Naive thymus-derived CD8-positive, alpha-beta T cell (primary cell): ENCODE measurements at places on chromosomes 16 and 17. TPM values are rescaled to one million over a fixed set of nuclear protein-coding genes. Genes with fewer than 3 reads are reported as not detected.

The CCL1 gene
- not detected for total RNA-seq

The ADCY9 gene
- 6.2 TPM for total RNA-seq

The HIGD1B gene
- total RNA-seq: not detected

The FOXN1 gene
- total RNA-seq: not detected

The KRTAP9-2 gene
- not detected for total RNA-seq

The HYDIN gene
- total RNA-seq: not detected

The UBTF gene
- total RNA-seq: 348 TPM

The WFDC1 gene
- not detected for total RNA-seq

The KRTAP9-4 gene
- total RNA-seq: not detected

The CD7 gene
- total RNA-seq: 67.8 TPM

The NUP85 gene
- 155 TPM for total RNA-seq

The HBQ1 gene
- total RNA-seq: not detected

The ZFPM1 gene
- total RNA-seq: 10.8 TPM

The NOD2 gene
- total RNA-seq: 0.49 TPM

The MT1M gene
- total RNA-seq: not detected
